SJCRH30 (cell line): ENCODE measurements at places on chromosomes 16 and 17. TPM values are rescaled to one million over a fixed set of nuclear protein-coding genes. Genes with fewer than 3 reads are reported as not detected.

DNA sequence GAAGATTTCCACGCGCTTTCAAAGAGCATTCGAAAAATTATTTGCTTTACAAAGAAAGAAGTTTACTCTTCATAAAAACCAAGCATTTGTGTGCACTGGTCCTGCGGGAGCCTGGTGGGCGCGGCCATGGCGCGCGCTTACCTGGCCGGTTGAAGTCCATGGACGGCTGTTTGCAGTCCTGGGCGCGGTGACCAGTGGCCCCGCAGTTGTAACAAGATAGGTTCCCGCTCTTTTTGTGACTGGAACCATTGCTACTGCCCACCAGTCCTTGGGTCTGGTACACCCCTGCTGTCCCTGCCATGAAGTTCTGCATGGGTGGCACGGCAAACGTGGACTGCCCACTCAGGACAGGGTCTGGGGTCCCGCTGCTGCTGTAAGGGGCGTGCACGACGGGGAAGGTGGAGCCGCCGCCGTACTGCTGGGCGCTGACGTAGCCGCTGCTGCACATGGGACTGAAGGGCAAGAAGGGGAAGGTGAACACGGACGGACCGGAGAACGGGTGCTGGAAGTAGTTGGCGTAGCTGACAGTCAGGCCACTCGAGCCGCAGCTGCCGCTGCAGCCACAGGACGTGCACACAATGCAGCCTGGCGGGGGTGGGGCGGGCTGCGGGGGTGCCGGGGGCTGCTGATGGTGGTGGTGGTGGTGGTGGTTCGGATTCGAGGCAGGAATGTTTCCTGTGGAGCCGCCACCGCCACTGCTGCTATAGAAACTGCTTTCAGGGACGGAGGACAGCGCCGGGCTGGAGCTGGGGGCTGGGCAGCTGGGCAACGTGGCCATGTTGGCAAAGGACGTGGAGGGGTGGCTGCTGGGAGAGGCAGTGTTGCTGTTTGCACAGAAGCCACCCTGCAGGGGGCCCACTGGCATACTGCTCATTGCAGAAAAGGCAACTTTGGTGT lies 19.5 kb downstream of the MAP1LC3B start:
- no peak for DNase-seq
- no peak overlapping the region for H3K4me3 ChIP-seq

DNA sequence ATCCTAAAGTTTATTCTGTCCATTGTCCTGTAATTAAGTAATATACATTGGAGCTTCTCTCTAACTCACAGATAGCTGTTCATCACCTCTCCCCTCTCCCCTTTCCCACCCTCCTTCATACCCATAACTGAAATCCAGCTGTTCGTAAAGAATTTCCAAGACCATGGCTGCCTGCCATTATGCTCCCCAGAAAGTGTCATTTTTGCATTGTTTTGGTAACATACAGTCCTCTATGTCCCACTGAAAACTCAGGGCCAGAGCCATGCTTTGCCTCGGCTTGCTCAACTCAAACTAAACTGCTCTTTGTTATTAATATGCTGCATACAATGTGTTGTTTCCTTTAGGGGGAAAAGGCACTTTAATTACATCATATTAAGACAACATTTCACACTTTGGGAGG lies 132.0 kb downstream of the MRTFB start:
- H3K27ac ChIP-seq: no peak overlapping the region
- H3K27me3 ChIP-seq: no peaks in the 10 kb centered on the region
- H3K36me3 ChIP-seq: no peaks in the 10 kb centered on the region
- no peak for DNase-seq
- no peak overlapping the region for H3K4me3 ChIP-seq

HEXD gene
- total RNA-seq: 8.9 and 14.2 TPM in 2 replicates

KRTAP4-9 gene
- total RNA-seq: not detected in 2 replicates

RNF157 gene
- 3.3 and 3.5 TPM in 2 replicates for total RNA-seq
